H4 (cell line): ENCODE measurements at places on chromosomes 2 and 18.
A peak's percentile ranks its signal among the peaks of the same experiment; 100 is the strongest.

GRCh38 chr2:17876590-17876989, 1.9 kb upstream of the KCNS3 start:
- DNase-seq: no peak

GRCh38 chr2:207711750-207712530, 500 bp downstream of the CCNYL1 start:
- DNase-seq: peak; percentile 14

- DNase-seq: no peak
Measured at GRCh38 chr18:811182-811891, 705 bp downstream of the YES1 start.

GRCh38 chr2:204695506-204695905, 150.2 kb downstream of the PARD3B start:
- no peak for DNase-seq

- DNase-seq: peak; percentile 22
Measured at GRCh38 chr2:200104015-200104414, 148.6 kb downstream of the MAIP1 start.

- peak; percentile 66 for DNase-seq
Measured at GRCh38 chr2:74334931-74335333, 8.3 kb downstream of the SLC4A5 start.

- no peak for DNase-seq
Measured at GRCh38 chr18:5618047-5618688, 74.4 kb upstream of the EPB41L3 start.

DNA sequence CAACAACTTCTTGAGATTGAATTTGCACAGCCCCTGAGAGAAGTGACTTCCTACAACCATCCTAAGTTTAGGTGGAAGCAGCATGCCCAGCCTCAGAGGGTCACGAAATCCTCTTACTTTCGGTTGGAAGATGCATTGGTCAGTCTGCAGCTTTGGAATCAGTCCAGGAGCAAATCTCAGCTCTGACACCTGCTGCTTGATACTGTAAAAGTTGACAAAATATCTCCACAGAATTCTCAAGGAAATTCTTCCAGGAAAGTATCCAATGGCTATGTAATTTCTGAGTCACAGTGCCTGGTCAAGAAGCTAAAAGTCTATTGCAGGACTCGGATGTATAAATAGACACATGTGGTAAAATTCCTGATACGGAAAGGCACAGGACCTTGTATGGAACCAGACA, 414.5 kb upstream of the GYPC start:
- no peak for DNase-seq

GRCh38 chr2:88680266-88680902, 11.1 kb upstream of the RPIA start:
- no peak for DNase-seq

- DNase-seq: no peak
Measured at GRCh38 chr2:20144196-20144595, 80.7 kb downstream of the SDC1 start.

DNA sequence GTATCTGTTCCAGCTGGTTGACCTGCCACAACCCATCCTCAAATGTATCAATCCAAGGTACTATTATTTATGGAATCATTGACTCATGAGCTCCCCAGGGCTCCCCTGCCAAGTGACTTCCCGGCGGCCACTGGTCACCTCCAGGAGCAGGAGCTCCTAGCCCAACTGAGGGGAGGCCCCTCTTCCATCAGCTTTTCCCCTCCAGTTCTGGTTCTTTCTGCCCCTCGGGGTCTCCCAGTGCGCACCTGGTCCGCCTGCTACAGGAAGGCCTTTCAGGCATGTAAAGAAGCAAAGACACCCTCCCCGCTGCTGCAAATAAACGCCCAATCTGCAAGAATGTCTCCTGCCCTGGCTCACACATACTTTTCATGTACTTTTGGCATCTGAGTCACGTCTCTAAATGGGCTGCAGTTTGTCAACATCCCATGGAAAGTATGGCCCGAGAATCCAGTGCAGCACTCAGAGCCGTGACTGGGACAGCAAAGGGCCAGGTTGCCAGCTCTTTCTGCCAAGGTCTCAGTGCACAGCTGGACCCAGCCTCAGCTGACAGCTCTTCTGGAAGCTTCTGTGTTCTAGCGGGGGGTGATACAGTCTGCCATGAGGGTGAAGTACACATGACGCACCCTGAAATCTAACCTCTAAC, 41.4 kb downstream of the KLHL29 start:
- DNase-seq: no peak

DNA sequence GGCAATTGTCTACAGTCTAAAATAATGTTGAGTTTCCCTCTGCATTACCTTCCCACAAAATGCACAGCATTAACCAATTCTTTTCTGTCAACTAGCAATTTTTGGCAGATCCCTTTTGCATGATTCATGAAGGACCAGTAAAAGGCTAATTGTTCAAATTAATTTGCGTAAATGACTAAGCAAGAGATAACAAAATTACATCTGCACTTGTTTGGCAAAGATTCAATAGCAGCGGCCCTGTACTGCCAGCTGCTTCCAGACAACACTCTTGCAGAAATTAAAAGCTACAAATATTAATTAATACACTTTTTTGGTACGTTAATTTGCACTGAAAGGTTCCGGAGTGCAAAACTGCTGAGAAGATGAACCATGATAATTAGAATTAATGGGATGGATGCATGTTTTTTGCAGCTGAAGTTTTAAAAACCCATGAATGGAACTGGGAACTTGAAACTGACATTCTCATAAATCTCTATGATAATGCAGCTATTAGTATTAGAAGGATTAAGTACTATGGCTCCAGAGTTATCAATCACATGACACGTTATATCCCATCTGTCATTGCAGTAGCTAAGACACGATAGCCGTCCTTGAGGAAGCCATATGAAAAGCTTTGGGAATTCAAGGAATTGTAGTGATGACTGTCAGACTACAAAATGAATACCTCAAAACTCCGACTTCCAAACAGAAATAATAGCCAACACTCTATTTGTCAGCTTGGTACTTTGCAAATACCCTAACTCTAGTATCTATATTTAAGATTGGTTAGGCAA, 1268.3 kb upstream of the ACVR2A start:
- DNase-seq: no peak

DNA sequence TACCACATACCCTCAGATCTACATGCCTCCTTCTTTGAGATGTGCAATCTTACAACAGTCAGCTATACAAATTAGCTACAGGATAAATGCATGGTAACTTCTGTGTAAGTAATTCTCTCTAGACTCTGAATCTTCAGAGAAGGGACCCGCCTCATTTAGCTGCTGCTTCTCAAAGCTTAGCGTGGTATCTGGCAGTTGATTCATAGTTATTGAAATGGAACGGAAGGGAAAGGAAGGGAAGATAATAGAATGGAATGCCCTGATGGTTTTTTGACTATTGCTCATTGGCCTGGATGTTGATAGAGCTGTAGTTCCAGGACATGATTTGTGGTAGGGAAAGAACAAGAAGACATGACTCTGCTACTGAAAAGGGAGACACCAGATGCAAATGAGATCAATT, 498.1 kb upstream of the CRIM1 start:
- DNase-seq: no peak

DNA sequence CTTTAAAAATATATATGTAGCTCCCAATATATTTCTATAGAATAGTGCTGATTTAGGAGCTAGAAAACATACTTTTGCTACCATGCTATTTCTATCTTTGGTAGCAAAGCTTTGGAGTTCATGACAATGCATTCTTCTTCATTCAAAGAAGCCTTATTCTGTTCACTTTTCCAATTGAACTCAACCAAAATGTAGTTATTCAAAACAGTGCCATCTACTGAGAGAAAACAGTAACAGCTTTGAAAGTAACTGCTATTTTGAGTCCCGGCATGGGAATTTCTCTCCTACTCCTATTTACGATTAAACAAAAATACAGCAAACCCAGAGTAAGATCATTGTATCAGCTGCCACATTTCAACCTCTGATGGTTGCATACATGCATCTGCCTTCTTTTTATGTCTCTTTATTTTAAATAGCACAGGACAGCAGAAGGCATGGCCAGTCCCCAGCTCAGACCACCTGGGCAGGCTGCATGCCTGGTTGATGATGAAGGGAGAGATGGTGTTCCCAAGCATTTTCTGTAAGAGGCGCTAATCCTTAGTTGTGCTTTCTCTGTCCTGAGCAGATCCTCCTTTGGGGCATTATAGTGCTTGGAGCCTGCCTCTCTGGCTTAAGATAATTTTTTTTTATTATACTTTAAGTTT, 69.7 kb upstream of the SULT1C3 start:
- peak; percentile 15 for DNase-seq

- DNase-seq: peak; percentile 27
Measured at GRCh38 chr18:56238576-56238975, 399.8 kb downstream of the TXNL1 start.

DNA sequence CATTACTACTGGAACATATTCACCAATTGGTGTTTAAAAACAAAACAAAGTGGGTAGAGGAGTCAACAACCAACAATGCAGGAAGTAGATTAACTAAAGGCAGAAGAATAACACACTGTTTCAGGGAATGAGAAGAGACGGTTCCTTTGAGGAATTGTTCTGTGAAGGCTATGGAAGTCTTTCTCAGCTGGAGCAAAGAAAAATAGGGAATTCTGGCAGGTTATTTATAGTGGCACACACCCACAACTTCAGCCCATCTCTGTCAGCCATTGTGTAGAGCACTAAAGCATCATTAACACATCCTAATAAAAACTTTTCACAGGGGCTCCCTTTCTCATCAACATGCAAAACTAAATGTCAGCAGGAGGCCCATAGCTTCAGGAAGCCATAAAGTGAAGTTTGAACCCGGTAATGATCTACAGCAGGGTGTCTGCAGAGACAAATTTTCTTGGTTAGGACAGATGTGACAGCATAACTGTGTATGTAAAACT, 113.6 kb downstream of the CDH2 start:
- no peak for DNase-seq

GRCh38 chr2:238988752-238989151, 140.9 kb downstream of the TWIST2 start:
- DNase-seq: no peak

GRCh38 chr2:191675807-191676721, 1.9 kb upstream of the NABP1 start:
- peak; percentile 31 for DNase-seq

GRCh38 chr2:189142893-189143759, 36.4 kb downstream of the COL5A2 start:
- DNase-seq: peak; percentile 61

DNA sequence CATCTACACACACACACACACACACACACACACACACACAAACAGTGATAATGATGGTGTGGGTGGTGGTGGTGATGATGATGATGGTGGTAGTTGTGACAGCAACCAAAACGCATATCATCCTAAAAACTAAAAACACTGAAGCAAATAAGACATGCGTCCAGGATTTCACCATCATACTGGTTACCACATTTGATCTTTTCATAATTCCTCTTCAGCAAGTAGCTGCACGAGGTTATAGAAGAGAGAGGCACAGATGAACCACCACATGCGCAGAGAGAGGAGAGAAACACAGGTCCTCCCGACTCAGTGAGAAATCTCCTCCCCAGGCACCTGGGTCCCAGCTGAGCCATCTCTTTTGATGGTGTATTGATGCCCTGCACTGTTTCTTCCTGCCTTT, 393.3 kb downstream of the METTL4 start:
- DNase-seq: no peak

GRCh38 chr2:211035548-211036185, 479.3 kb downstream of the CPS1 start:
- peak; percentile 11 for DNase-seq

DNA sequence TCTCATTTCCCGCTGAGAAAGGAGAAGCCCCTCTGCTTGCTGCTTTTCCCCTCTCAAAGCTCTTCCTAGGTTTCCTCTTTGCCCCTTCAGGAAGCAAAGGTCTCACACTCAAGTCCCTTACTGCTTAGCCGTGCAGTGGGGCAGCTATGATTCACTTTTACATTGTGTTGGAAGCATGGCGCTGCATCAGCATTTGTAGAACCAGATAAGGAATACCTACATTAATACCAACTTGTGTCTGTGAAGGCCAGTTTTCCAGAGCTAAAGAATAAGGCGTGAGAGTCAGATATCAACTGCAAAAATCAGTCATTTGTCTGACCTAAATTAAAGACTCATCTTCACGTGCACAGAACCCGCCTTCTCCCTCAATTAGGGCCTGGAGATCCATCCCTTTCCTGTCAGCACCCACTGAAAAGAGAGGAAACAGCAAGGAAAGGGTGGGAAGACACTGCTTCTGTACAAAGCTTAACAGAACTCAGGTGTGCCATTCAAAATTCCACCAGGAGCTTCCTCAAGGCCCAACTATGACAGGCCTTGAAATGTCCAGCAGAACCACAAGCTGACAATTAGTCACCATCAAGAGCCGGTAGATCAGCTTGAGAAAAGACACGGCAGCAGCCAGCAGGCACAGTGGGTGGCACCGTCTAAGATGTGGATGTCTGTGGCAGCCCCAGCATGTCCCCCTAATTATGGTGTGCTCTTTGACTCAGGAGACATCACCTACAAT, 16.1 kb upstream of the XDH start:
- DNase-seq: no peak

DNA sequence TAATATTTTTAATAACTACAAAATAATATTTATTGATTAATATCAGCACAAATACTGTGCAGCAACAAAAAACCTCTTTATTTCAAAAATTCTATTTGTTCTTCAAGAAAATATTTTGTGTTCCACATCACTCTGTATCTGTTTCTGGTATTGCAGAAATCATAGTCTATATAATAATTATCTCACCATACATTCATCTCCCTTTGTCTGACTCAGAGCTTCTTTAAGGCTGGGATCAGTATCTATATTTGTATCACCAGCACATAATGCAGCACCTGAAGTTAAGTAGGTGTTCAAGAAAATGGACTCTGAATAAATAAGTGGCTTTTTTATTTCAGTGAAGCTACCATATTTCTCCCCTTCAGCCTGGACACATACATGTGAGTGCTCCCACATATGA, 1.6 kb upstream of the MARCHF4 start:
- DNase-seq: no peak

- no peak for DNase-seq
Measured at GRCh38 chr2:185790361-185790760, 51.8 kb downstream of the FSIP2 start.

DNA sequence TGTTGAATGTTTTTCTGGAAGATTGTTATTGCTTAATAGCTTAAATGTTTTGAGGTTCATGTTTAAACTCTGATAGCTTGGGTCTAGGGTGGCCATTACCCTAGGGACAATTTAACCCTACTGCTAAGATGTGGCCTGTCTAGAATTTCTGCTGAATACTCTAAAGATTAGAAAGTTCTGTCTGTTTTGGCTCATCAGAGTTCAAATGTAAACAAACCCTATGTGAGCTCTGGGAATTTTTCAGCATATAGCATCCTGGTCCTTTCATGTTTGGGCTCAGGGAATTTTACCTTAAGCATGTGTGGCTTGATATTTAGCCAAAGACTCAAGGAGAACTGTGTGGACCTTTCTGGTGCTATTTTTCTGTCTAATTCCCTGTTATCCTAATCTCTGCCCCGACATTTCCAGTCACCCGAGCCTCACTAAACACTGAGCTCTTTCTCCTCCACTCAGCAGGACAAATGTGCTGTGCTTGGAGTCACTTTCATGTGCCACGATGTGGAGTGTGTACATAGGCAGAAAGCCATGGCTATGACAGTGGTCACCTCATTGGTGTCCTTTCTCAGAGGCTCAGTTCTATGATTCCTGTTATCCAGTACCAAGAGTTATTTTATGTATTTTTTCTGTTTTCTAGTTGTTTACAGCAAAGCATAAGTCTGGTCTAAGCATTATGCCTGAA, 492.5 kb upstream of the SPHKAP start:
- DNase-seq: no peak

- DNase-seq: peak; percentile 16
Measured at GRCh38 chr2:224563537-224563936, 21.6 kb downstream of the CUL3 start.
